ENCODE measurements at places on chromosomes 16 and 17.

DNA sequence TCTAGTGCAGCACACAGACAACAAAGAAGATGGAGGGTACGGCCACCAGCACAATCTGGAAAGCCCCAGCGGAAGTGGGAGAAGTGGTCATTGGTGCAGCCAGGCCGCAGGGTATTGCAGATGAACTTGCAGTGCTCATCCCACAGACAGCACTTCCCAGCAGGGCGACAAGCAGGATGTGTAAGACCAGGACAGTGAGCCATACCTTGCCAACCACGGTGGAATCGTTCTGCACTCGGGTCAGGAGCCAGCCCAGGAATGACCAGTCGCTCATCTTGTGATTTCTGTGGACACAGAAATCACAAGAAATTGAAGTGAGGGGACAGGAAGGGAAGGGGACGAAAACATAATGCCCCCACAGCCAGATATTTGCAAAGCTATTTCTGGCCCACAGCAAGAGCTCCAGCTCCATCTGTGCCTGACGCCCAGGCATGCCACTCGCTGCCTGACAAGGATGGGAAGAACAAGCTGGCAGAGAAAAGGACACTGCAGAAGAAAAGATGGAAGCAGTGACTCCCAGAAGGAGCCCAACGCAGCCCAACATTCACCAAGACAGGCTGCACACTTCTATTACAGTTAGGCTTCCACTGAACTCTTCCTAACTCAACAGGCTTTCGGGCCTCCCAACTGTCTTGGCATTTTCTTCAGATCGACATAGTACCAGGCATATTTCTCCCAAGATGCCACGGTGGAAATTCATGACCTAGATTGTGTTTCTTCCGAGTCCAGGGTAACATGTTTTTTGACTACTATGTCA lies 17.5 kb upstream of the MYO18A start:
- DNase-seq, result no peak

- DNase-seq, result no peak
Measured at GRCh38 chr17:28086519-28086918, 44.0 kb downstream of the NLK start.

GRCh38 chr17:10052106-10052813 lies 146.1 kb downstream of the GAS7 start:
- no peak for DNase-seq

DNA sequence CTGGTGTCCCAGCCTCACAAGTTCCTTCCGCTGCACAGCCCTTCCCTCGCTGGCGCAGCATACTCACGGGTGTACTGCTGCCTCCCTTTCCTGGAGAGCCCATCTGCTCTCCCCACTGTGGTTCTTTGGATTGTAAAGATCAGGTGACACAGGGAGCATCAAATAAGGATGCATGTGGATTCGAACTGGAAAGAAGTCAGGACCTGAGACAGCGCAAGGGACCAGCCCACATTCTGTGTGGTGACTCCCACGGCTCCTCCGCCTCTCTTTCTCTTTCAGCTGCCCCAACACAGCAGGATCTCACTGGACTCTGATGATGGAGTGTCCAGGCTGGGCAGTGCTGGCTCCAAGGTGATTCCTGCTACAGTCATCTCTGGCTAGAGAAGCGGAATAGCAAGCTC lies 8.1 kb downstream of the LDAF1 start:
- DNase-seq, result no peak

GRCh38 chr16:87367529-87367928 lies 16.0 kb downstream of the FBXO31 start:
- DNase-seq, result no peak

DNA sequence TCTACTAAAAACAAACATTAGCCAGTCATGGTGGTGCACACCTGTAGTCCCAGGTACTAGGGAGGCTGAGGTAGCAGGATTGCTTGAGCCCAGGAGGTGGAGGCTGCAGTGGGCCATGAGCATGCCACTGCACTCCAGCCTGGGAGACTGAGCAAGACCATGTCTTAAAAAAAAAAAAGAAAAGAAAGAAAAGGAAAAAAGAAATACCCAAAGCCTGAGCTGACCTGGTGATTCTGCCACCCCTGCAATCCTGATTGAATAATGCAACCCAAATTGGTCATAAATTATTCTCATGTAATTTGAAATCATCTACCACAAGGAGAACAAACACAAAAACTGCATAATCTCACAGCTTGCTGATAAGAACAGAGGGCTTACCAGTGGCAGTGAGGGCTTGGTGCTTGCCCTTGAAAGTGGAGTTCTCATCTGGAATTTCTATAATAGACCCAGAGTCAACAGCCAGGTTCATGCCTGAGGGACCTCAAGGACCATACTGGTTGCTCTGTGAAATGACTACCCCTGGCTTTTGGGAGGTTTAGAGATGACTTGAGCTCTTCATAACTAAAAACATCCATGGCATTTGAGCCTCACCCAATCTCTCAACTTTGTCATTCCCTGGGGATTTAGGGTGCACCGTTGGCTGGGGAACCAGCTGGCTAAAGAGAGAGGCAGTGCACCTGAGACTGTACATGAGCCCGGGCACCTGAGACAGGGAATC lies 35.4 kb upstream of the TMC5 start:
- DNase-seq, result no peak

DNA sequence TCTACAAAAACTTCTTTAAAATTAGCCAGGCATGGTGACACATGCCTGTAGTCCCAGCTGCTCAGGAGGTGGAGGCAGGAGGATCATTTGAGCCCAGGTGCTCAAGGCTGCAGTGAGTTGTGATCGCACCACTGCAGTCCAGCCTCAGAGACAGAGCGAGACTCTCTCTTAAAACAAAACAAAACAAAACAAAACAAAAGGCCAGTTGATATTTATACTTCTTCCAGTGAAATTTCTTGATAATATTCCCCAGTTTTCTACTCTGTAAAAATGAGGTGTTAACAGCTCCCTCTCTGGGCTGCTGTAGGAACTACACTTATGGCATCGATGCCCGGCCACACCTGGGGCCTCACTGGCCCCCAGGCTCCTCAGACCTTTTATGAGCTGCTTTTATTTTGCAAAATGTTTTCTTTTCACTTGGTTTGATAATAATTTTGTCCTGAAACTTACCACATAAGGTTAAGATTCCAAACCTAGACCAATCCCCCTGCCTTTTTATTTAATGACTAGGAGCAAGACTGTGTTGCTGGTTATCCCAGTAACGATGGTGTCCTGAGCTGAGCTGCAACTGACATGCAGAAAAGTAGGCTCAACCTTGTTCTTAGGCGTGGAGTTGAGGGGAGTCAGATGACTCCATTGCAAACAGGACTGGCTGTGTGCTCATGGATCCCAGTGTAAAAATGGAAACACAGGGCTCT lies 17.6 kb downstream of the MAPK8IP3 start:
- DNase-seq, result no peak

DNA sequence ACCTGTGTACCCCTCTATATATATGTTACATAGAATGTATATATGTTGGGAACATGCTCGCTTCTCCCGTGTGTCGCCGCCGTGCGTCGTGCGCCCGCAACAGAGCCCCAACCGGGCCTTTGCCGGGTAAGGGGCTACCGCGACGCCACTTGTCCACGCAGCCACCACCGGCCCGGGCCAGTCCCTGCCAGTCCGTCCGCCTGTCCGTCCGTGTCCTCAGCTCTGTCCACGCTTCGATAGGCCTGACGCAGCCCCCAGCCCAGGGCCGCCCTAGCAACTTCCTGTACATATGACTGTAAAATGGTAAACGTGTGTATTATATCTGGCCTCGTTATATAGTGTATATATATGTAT lies 25.9 kb downstream of the SREBF1 start:
- no peak for DNase-seq

DNA sequence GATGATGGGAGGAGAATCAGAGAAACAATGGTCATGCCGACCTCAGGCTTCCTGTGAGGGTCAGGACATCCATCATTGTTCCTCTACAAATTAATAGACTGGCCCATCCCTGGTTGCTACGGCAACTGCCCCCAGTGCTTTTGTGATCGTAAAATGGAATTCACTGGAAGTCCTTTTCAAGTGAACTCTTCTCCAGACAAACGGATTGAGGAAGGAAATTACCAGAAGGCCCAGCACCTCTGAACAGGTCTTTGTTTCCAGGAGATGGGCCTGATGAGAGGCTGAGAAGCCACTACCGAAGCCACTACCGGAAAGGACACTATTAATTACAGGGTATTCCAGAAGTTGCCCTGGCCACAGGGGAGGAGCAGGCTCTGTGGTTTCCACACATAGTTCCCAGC lies 126.0 kb downstream of the MGAT5B start:
- no peak for DNase-seq

- DNase-seq, result no peak
Measured at GRCh38 chr17:18263885-18264682, 3.6 kb downstream of the MIEF2 start.

DNA sequence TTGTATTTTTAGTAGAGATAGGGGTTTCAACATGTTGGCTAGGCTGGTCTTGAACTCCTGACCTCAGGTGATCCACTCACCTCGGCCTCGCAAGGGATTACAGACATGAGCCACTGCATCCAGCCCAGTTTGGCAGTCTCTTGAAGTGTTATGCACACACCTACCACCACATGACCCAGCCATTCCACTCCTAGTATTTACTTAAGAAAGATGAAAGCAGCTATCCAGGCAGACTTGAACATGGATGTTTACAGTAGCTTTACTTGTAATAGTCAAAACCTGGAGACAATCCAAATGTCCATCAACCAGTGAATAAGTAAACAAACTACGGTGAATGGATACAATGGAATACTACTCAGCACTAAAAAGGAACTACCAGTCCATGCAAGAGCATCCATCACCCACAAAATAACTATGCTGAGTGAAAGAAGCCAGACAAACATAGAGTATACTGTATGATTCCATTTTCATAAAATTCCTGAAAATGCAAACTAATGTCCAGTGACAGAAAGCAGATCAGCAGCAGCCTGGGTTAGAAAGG lies 37.8 kb upstream of the RASD1 start:
- DNase-seq, result no peak

- DNase-seq, result no peak
Measured at GRCh38 chr17:410543-411401, 58.2 kb upstream of the RPH3AL start.

GRCh38 chr16:74448990-74449389 lies 27.7 kb upstream of the CLEC18B start:
- no peak for DNase-seq

GRCh38 chr17:49502254-49502653 lies 7.2 kb downstream of the NGFR start:
- no peak for DNase-seq

- DNase-seq, result no peak
Measured at GRCh38 chr16:69663846-69664245, 62.5 kb downstream of the NQO1 start.
